ENCODE measurements at places on chromosomes 13 and 19.

DNA sequence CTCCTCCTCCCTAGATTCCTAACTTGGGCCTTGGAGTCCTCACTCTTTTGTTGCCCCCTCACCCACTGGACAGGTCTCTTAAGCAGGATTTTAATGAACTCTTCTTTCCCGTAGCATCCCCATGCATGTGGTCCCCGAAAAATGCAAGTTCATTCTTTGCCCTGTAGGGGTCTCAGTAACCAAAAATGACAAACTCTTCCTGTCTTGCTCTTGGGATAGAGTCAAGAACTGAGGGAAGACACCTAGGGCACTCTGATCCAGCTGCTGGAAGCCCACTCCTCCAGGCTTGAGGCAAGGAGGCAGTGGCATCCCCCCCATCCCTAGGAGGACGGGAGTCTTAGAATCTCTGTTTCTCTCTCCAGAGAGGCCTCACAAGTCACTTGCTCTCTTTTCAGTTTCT lies 987.0 kb downstream of the DIAPH3 start:
- no peak for DNase-seq

DNA sequence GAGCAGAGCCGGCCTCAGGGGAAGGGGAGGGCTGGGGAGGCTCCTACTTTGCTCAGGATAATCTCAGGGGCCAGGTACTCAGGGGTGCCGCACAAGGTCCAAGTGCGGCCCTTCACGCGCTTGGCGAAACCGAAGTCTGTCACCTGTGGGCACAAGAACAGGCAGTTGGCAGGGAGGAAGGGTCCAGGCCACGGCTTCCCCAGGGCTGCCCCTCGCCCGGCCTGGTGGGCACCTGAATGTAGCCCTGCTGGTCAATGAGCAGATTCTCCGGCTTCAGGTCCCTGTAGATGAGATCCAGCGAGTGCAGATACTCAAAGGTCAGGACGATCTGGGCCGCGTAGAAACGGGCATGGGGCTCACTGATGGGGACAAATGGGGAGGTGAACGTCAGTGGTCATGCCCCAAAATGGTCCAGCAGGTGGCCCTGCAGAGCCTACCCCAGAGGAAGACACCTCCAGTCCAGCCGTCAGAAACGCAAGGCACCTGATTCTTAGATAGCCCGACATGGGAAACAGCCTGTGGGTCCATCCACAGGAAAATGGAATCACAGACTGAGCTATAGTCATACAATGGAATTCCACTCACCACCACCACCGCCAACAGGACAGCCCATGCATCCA lies 7.1 kb upstream of the SAMD1 start:
- no peak for DNase-seq

- peak; percentile 6 for DNase-seq
Measured at GRCh38 chr13:58953638-58954037, 1210.1 kb downstream of the DIAPH3 start.

- DNase-seq: peak; percentile 46
Measured at GRCh38 chr19:48798937-48799336, 11.9 kb downstream of the BCAT2 start.

DNA sequence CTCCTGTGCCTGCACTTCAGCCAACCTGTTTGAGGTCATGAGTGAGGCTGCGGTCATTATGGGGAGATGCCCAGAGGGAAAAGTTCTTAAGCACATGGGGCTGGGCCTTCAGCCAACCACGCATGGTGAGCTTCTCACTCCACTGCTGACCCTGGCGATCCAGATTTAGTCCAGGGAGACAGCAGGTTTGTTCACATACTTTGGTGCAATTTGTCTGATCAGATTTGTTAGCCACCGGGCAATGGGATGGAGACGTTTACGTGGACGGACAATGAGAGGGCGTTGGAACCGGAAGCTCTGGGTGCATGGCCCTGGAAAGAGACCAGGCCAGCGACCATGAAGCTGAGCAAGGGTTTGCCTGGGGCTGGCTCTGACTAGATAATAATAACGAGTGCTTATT lies 56.2 kb downstream of the RGCC start:
- no peak for DNase-seq

Measured in iris pigment epithelial cell (primary cell).